ENCODE measurements at places on chromosomes 2 and 18.

GRCh38 chr2:165587335-165587938, 117.9 kb downstream of the CSRNP3 start:
- DNase-seq = no peak

GRCh38 chr2:12047761-12048160, 301.3 kb downstream of the LPIN1 start:
- DNase-seq = no peak

DNA sequence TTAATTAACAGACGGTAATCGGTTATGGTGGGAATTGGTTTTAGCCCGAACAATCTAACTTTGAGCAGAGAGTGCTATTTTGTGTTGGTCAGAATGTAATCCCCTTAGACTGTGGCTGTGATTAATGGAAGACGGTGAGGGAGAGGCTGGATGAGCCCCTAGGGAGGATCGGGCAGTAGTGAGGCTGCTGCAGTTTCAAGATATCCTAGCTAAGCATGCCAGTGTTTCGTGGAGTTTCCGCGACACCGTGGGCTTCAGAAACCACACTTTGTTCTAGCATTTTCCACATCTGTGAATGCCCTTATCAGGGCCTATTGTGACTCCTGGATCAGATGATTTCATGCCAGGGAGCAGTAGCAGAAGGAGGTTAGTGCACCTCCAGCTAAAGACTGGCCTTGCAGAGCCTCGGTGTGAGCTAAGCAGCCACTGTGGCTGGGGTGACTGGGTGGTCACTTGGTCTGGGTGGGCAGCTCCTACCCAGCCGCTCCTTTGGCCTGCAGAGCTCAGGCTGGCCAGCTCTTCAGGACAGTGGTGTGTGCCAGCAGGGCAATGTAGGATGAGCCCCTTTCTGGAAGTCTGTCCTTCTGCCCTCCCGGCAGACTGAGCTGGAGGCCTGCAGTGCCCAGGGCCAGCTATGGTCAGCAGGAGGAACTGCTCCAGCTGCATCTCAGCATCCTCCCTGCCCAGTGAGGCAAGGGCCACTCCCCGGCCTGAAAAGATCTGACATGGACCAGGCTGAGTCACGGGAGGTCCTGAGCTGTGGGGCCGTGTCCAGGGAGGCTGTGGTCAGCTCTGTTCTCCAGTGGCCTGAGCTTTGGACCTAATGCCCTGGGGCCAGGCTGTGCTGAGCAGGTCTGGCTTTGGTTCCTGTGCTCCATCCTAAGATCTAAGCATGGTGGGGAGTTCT, 142.6 kb upstream of the GPC1 start:
- DNase-seq = no peak

- DNase-seq = no peak
Observed at GRCh38 chr2:203534621-203535077, 452 bp downstream of the RAPH1 start.

DNA sequence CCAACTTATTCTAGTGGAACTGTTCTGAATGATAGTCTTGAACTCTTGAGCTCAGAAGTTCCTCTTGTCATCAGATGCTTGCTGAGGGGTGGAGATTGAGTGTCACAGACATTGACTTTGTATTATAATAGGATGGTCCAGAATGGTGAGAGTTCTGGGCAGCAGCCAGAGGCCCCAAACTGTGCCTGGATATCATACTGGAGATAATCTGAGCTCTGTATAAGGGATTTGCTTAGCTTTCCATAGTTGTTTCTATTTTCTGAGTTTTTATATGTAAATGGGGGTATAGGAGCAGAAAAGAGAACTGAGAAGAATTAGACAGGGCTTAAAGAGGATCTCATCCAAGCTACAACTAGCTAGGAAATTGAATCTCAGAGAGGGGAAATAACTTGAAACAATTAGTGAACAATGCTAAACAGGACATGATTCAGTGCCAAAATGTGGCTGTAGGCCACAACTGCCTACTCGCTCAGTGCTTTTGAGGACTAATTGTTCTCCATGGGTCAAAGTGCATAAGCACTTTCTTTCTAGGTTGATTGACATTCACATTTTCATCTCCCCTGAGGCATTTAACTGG, 10.1 kb upstream of the LCLAT1 start:
- no peak for DNase-seq

DNA sequence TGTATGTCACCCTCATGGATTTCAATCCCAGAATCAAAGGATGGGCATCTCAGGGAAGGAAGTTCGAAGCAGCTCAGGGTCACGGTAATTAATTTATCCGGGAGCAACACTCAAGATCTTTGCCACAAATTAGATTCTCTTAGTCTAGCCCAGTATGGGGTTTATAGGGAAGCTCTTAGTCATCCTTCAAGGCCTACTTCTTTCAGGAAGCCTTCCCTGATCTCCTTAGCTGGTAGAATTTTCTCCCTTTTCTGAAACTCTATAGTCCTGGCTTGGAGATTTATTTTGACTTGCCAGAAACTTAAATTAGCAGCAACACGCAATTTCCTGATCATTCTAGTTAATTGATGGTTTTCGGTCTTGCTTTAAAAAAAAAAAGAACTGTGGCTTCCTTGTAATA, 20.5 kb upstream of the GREB1 start:
- DNase-seq = no peak

DNA sequence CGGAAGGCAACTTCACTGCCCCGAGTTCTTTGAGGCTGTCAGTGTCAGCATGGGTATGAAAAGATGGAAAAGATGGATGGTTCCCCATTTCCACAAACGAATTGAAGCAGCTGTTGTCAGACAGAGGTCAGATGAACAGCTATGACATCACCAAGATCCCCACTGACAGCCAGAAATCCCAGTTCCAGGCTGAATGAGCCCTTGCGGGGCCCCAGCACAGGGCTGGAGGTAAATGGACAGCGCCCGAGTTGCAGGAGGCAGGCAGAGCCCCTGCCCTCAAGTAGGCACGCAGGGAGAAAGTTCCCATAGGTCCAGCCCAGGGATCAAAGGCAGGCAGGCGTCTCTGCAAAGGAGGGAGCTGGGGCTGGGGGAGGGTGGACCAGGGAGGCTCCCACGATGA, 169.5 kb upstream of the AGAP1 start:
- no peak for DNase-seq

DNA sequence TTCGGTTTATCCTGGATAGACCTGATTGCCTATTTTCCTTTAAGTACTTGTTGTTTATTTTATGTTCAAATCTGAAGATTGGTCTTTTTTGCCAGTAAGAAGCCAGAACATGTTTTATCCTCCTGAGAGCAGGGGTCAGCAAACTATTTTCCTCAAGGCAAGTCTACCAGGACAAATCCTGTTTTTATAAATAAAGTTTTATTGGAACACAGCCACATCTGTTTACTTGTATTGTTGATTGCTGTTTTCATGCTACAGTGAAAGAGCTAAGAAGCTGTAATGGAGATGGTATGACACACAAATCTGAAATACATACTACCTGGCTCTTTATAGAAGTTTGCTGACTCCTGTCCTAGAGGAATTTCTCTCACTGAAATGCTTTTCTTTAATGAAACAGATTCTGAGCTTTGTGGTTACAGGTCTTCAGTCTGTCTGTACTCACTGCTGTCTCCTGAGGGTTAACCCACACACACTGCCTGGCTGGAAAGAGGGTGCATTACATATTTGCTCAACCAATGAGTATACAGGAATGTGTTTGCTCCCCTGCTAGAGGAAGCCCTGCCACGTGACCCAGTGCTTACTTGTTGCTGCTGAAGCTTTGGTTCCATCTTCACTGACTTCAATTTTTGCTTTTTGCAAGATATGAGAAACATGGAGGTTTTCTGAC, 22.6 kb downstream of the MRPL44 start:
- no peak for DNase-seq

- no peak for DNase-seq
Observed at GRCh38 chr2:215681799-215682596, 246.1 kb upstream of the FN1 start.

- no peak for DNase-seq
Observed at GRCh38 chr18:60623331-60623730, 250.8 kb upstream of the MC4R start.

- DNase-seq = no peak
Observed at GRCh38 chr18:46054956-46055837, 16.9 kb downstream of the PSTPIP2 start.

GRCh38 chr2:45274250-45274926, 265.1 kb upstream of the SIX2 start:
- no peak for DNase-seq

DNA sequence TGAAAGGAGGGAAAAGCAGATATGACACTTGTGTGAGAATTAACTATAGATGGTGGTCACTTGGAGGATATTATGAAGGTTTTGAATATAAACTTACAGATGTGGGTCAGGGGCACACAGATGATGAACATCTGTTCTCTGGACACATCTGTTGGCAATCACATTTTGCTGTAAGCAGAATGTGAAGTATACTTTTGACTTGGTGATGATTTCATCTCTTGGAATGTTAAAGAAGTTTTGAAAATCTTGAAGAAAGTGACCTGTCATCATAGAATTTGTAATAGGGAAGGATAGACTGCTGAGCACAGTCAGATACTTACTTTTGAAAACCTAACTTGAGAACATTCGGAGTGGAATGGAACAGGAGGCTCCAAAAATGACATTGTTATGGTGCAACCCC, 40.2 kb downstream of the PIKFYVE start:
- DNase-seq = no peak

GRCh38 chr2:158693476-158693875, 101.6 kb upstream of the DAPL1 start:
- DNase-seq = no peak

DNA sequence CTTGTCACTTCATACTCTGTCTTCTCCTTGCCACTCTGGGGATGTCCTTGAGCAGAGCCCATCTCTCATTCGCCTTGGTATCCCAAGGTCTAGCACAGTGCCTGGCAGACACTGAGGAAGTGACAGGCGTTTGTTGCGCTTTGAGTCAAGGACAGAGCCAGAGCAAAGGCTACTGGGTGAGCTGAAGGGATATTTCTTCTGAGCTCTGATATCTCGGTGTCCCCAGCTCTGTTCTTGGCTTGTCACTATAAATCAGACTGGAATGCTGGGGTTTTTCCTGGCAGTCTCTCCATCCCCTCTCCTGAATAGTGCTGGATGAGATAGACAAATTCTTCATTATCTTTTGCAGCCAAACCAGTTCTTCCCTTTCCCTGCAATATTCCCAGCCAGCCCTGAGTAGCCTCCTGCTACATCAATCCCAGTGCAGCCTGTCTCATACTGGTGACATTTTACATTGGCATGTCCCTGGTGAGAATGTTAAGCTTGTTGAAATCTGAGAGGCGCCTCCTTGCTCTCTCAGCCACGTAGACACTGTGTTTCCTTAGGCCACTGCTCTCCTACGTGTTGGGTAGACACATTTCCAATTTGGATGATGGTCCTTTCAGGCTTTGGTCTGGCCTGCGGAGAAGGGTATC, 61.7 kb downstream of the CTIF start:
- DNase-seq = no peak

- DNase-seq = no peak
Observed at GRCh38 chr2:170771421-170771937, 1.3 kb downstream of the ERICH2 start.

GRCh38 chr2:163518762-163519161, 217.0 kb downstream of the FIGN start:
- DNase-seq = no peak

DNA sequence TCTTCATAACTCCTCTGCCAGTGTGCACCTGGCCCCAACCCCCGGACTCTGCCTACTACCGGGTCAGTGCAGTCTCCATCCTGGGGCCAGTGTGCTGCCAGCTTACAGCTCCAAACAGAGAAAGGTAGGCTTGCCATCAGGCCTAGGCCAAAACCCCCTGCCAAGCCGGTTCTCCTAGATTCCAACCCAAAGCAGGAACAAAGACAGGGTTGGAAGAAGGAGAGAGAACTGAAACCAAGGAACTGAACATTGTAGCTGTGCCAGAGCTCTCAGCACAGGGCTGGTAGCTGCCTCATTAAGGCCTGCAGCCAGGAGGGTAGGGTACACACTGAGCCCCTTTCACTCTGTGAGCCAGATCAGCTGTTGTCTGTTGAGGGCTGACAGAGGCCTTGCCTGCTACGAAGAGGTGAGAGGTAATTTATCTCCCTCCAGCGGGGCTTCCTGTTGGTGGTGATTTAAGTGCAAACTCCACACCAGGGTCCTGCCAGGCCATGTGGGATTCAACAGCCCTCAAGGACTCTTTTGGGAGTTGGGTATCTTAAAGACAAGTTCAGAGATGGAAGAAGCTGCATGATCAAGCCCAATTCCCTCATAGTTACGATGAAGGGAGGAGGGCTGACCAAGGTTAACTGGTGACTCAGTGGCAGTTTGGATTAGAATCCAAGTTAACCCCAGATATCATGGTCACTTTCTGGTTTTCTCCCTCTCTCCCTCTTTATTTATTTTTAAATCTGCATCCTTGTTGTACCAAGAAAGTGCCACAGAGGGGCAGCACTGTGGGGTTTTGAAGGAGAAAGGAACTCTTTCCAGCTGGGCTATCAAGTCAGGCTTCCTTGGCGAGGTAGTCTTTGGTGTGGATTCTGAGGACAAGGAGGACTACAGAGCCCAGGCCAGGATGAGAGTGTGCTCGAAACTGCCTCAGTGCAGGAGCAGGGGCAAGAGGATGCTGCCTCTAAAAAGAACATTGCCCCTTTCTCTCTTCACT, 48.1 kb downstream of the CYRIA start:
- no peak for DNase-seq

DNA sequence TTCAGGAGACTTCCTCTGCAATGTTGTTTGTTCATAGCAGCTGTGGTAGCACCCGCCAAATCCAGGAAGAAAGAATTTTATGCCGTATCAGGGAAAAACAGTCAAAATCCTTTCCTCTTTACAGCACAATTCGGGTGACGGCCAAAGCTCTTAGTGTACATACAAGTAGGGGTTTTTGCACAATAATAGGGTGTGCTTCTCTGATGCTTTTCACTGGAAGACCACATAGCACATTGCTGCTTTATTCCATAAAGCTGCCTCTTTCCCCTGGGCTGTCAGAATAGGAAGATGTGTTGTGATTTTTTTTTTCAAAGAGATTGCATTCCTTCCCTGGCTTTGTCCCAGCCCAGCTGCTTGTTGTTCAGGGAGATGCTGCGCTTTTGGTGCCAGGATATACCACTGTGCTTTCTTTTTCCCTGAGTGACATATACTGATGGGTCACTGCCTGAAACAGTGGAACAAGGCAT, 27.2 kb upstream of the LANCL1 start:
- no peak for DNase-seq

- DNase-seq = no peak
Observed at GRCh38 chr2:46836295-46837111, 79.1 kb downstream of the MCFD2 start.

GRCh38 chr2:48749291-48750127, 6.0 kb downstream of the LHCGR start:
- DNase-seq = no peak

GRCh38 chr2:222423632-222424275, 589 bp upstream of the SGPP2 start:
- DNase-seq = no peak

GRCh38 chr2:170122883-170123547, 54.9 kb upstream of the MYO3B start:
- no peak for DNase-seq

GRCh38 chr2:140509765-140510164, 1621.1 kb downstream of the LRP1B start:
- no peak for DNase-seq

DNA sequence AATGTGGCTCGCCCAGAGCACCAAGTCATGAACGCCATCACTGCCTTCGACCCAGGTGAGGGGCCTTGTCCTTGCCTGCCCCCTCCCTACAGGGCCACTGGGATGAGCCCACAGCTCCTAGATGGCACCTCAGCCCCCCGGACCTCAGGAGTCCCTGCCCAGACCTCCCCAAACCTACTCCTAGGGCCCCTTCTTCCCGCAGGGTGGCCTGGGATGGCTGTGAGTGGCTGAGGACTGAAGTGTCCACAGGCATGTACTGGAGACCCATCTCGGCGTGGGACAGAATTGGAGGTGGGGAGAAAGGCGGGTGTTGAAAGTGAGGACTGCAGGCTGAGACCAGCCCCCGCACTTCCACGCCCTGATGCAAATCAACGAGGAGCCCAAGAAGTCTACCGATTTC, 2.8 kb upstream of the TUBB6 start:
- no peak for DNase-seq
